Esophagus squamous epithelium (tissue), 5 donors: ENCODE measurements at places on chromosomes 5 and 9.

DNA sequence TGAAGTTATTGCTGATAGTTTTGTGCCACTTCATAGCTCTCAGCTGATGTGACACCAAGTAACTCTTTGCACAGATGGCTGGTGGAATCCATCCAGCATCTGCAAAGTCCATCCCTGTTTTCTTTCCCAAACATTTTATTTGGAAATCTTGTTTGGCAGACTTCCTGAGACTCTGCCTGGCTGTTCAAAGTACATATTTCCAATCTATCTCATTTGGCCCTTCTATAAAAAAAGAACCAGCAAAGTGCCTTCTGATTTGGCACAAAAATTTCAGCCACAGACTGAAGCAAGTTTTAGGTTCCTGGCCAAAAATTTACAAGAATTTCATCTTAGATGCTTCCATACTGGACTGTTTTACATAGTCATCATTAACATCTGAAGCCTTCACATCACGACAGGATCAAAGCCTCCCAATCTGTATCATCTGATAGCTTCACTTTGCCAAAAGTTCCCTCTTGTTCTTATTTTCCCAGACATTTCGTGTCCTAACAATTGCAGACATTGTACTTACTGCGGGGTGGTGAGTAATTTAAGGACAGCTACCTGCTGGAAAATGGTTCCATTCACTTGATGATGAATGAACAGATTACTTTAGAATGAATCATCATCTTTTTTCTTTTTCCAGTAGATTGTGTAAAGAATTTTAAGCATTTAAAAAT is 377.3 kb downstream of the KIAA0825 start:
- no peak for DNase-seq

GRCh38 chr9:102135768-102136167 is 397.3 kb upstream of the GRIN3A start:
- DNase-seq, result no peak

- DNase-seq, result peak; percentile 41
These were observed 532 bp downstream of the DNAJC21 start for GRCh38 chr5:34929720-34930461.

- DNase-seq, result no peak
These were observed 28.6 kb downstream of the LAMC3 start for GRCh38 chr9:131037335-131038255.

DNA sequence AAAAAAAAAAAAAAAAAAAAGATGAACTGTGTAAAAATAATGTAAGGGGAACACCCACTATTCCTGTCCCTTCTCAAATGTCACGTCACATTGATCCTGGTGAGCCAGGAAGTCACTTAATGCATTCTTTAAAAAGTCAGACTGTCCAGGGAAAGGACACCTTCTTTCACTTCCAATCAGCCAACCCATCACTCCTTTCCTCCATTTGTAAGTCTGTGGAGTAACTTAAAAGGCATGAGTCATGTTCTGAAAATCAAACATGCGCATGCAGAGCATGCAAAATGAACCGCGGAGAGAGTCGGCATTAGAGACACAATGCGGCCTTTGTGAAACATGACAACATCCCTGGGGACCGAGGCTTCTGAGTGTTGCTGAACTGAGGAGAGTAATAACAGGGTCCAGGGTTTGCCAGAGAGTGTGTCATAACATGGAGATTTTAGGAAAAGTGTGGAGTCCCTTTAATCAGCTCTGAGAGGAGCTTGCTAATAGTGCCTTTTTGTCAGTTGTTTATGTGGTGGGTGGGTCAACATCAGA is 77.6 kb upstream of the SEMA6A start:
- no peak for DNase-seq

GRCh38 chr9:33524306-33524947 is 376 bp downstream of the ANKRD18B start:
- no peak for DNase-seq

DNA sequence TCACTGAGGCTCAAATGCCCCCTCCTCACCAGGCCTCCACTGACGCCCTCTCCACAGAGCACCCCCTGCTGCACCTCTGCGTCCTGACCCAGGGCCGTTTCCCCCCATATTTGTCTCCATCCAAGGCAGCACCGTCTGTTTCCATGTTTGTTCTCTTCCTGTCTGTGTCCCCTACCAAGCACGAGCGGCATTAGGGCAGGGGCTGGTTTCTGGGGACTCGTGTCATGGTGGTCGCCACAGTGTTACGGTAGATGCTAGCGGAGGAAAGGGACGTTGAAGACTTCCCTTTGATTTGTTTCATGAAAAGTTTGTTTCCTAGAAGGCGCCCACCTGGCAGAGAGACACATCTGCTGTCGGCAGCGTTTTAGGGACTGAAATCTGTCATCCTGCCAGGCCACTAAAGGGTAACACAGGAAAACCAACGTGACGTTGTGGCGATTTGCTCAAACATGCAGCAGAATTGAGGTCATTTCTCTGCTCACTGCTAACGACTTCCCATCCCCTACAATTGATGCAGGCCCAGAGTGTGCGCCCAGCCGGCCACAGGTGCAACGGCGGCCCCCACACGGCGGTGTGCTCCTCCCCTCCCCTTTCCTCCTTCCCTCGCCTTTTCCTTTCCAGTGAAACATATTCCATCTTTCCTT is 79.3 kb upstream of the IRX4 start:
- DNase-seq, result no peak

DNA sequence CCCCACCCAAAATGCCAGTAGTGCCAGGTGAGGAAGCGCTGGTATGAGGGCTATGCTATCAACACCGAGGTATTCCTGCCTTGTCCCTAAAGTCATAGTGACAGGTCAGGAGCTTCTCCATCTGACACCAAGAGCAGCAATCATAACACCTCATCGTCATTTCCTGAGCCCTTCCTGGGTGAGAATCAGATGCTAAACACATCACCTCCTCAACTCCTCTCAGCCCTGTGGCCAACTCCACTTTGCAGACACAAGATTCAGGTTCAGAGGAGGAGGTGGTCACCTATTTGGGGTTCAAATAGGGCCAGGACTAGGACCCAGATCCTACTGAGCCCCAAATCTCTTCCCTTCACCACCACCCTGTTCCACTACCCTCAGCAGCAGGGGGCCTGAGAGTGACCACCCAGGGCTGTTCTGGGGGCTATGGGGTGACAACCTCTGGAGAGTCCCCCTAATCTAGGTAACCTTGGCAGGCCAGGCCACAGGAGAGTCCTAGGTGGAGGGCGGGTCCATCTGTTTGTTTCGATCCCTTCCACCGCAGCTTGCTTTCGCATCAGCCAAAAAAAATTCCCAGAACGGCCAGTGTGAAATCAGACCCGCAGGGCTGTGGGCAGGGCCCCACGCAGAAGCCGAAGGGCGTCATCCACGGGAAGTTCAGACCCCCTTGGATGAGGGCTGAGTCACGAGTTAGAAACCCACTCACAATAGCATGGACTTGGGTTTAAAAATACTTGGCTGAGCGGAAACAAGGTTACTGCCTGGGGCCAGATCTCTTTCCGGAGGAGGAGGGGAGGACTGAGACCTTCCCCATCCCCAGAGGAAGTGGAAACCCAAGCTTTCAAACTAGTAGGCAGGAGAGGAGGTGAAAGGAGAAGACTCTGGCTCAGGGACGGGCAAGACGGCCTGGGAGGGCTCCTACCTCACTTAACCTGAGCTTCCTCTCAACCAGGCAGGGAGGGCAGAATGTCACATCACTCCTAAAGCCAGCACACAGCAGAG is 8.7 kb downstream of the STK10 start:
- no peak for DNase-seq

DNA sequence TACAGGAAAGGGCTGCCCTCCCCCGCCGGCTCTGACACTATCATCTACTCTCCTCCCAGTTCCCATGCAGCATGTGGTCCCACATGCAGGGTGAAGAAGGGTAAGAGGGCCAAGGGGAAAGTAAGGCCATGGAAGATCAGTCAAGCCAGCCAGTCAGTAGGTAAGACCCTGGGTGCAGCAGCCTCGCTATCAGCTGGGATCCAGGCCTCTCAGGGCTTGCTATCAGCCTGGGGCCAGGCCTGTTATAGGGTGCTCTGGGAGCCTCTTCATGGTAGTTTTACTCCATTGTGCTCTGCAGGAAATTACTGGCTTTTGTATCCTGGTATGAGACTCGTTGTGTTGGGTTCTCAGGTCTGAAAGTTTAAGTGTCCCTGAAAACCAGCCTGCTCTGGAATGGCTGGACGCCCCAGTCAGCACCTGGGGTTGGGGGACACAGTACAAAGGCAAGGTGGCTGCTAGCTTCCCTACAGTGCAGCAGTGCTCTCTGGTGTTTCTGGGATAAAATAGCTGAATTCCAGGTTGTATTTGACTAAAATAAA is 21.4 kb downstream of the SLC22A4 start:
- no peak for DNase-seq

GRCh38 chr9:134807716-134808446 is 72.7 kb upstream of the FCN2 start:
- DNase-seq, result no peak

GRCh38 chr5:34587355-34588241 is 68.5 kb upstream of the RAI14 start:
- DNase-seq, result no peak

DNA sequence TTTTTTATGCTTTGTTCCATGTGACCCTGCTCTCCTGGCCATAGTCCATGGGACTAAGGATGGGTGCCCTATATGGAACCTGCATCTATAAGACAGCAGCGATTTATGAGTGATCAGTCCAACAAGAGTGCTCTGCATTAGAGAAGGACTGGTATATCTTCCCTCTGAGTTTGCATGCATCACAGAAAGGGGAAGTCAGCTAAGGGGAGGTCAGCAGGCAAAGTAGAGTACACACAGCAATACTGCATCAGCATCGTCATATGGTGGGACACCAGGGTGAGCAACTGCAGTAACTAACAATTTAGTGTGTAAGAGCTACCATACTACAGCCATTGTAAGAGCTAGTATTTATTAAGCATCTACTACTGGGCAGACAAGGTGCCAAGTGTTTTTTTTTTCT is 311.3 kb downstream of the NDUFS4 start:
- no peak for DNase-seq

- no peak for DNase-seq
These were observed 48.6 kb downstream of the NMUR2 start for GRCh38 chr5:152356506-152356905.

DNA sequence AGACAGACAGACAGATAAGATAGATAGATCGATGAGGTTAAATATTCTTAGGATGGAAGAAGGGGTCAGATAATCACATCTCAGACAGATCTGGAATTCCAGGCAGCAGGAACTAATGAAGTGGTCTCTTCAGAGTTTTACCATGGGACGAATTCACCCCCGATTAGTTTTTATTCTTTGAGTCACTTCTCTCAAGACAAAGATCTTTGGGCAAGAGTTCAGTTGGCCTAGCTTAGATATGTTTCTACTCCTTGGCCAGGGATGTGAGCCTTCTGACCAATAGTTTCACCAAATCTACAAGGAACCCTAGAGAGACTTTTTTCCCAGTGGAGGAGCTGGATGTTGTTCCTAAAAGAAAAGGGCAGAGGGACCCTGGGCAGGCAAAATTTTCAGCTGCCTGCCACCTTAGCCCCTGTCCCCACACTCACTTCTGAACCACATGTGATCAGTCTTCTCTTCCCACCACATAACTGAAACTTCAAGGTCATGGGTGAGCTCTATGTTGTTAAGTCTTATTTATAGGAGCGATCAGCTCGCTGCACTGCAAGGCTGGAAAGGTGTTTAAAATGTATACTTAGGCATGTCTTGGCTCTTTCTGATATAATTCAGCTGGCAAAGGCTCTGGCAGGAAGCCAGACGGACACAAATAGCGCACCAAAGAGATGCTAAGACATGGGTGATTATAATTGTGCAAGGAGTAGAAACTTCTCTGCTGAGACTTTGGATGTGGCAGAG is 132.9 kb downstream of the PALM2AKAP2 start:
- DNase-seq, result no peak

- no peak for DNase-seq
These were observed 20.7 kb upstream of the EPB41L4B start for GRCh38 chr9:109341561-109341960.

- DNase-seq, result no peak
These were observed 329.9 kb downstream of the KIF4B start for GRCh38 chr5:155343468-155343867.

DNA sequence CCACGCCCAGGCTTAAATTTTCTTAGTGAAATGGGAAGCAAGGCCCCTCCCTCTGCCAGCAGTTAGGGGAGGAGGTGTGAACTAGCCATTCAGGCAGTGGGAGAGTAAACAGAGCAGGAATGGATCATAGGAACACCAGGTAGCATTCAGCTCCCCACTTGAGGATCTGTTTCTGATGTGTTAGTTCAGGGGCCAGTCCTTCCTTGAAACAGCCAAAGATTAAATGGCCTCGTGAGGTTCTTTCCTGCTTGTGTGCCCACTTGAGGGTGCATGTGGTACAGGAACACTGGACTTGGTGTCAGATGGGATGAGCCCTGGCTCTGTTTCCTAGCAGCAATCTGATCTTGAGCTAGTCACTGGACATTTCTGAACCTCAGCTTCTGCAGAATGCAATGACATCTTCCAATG is 21.2 kb downstream of the FAXDC2 start:
- no peak for DNase-seq

DNA sequence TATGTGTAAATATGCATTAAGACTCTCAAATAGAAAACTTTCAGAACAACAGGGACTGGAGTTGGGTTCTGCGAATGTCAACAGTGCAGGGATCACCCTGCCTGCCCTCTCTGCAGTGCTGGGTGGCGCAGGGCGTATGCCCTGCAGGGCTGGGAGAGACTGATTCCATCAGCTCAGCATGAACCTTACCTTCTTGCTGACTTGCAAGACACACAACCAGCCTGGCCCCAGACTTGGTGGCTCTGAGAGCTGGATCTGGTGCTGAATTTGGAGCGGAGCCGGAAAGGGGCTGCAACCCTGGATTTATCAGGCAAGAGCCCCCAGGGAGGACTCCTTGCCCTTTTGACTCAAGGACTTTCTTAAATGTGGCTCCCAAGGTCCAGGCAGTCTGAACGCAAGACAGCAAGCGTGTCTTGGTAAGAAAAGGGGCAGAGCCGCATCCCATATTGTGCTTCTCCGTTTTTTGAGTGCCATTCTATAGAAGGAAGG is 376.0 kb upstream of the IRX2 start:
- DNase-seq, result no peak

DNA sequence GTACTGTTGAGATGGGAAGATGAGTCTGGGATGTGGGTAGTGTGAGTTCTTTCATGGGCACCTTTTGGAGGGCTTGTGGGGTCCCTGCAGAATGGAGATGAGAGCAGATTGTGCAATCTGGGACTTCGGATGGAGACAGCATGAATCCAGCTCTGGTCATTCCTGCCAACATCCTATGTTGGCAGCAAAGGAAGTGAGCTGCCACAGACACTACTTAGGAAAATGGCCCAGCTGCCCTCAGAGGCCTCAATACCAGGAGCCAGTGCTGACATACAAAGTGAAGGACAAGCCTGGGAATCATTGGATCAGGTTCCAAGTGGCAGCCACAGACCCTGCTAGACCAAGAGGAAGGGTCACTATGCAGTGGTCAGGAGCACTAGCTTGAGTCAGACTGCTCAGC is 402.8 kb downstream of the CDK5RAP2 start:
- no peak for DNase-seq

GRCh38 chr9:85743275-85744128 is 1.7 kb upstream of the AGTPBP1 start:
- no peak for DNase-seq

- no peak for DNase-seq
These were observed 102.3 kb downstream of the GLIS3 start for GRCh38 chr9:4197548-4197947.
